ENCODE measurements at places on chromosomes 7 and 10. TPM values are rescaled to one million over a fixed set of nuclear protein-coding genes. Genes with fewer than 3 reads are reported as not detected.

PIP gene
- total RNA-seq = not detected

FAM237B gene
- total RNA-seq = not detected

PPP1R3A gene
- 97.9 TPM for total RNA-seq

CHRM2 gene
- 55.3 TPM for total RNA-seq

GDF10 gene
- 0.63 TPM for total RNA-seq

PDGFA gene
- total RNA-seq = 34.2 TPM

LRRD1 gene
- total RNA-seq = not detected

CALML3 gene
- total RNA-seq = not detected

INSIG1 gene
- 25.7 TPM for total RNA-seq

FAM180A gene
- 4.0 TPM for total RNA-seq

MMD2 gene
- 0.19 TPM for total RNA-seq

WEE2 gene
- total RNA-seq = not detected
